D341Med (cell line): ENCODE measurements at places on chromosomes 1 and 21.

GRCh38 chr1:33903210-33903589, 39.3 kb downstream of the HMGB4 start:
- no peak for DNase-seq

DNA sequence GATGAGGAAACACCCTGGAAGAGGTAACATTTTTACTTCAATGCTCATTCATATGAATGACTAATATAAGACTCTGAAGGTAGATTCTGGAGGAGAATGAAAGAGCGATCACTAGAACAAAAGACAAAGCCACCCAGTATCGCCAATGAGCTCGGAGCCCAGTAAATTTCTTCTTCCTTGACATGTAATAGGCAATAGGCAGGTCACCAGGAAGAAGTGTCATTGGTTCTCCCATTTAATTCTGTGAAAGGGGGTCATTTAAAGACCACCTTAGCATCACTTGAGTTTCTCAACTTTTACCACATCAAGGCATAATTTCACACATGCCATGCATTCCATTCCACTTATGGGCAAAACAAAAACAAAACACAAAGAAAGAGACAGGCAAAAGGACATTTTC, 7.9 kb downstream of the TNFSF18 start:
- no peak for DNase-seq

- DNase-seq, result no peak
Measured at GRCh38 chr1:59355361-59355760, 58.5 kb downstream of the FGGY start.

DNA sequence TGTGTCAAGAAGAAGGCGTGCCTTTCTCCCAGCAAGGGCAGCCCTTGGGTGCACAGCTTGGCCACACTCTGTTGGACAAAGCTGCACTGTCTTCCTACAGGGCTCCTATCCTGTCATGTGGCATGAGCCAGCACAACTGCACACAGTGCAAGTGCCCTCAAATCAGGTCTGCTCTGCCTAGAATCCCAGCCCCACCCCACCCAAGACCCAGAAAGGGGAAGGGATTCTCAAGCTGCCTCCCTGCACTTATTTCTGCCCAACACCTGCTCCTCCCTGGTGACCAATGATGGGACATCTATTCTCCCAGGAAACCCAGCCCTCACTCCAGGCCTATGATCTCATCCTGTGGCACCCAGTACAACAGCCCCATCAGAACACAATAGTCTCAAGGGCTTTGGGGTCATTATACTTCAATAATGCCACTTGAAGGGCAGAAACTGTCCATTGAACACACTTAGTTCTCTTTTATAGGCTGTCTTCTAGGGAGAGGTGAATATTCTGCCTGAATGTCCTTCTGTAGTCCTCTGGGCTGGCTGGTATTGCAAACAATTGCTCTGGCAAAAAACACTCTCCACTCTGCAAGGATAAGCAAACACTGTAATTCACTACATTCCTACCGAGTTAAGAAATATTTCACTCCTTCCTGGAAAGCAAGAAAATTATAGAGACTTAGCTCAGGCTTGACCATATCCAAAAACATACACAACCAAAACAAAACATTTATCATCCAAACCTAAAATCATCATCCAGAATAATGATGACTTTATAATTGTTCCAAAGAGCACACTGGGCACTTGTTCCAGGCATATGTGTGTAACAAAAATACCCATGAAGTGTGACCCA, 43.1 kb upstream of the IGSF3 start:
- no peak for DNase-seq

DNA sequence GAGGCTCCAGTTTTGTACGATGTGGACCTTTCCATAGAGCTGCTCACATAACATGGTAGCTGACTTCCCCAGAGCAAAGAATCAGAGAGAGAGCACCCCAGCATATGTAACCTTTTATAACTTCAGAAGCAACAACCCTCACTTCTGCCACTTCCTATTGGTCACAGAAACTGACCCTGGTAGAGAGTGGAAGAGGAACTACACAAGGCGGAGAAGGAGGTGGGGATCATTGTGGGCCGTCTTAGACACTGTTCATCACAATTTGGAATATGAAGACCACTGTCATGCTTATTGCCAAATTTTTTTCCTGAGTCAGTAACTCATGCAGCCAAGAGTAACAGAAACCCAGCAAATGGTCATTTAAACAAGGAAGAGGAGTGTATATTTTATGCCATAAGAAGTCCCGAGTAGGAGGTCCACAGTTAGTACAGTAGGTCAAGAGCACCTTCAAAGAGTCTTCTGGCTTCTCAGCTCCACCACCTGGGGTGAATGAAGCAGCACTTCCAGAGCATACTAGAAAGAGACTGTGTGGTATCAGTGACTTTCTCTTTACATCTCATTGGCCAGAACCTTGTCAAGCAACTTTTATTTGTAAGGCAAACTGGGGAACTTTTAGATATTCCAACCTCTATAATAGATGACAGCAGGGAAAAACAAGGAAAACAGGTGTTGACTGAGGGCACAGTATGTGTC, 71.8 kb downstream of the ODF2L start:
- no peak for DNase-seq
